ENCODE measurements at places on chromosomes 3 and 15.

DNA sequence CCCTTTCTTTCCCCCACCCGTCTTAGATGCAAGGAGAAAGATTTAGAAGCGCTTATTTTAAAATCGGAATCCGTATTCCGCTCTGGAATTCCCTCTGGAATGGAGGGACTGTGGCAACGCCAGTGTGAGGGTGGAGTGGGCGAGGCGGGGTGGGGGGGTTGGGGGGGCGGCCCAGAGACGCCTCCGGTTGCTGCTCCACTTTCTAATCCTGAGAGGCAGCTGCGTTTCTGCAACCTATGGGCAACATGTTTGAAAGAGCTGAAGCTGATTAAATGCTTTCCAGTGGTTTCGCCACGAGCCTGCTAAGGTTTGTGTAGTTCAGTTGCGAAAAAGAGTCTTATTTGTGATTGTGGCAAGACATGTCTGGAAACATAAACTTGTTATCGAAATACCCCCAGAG, at the start of gene CCK:
Gene CCK, minus strand, starts transcription at position 101 of the 400 bp plus-strand sequence. CDS start 2,555 bp downstream, outside the sequence.
- DNase-seq, result no peak

DNA sequence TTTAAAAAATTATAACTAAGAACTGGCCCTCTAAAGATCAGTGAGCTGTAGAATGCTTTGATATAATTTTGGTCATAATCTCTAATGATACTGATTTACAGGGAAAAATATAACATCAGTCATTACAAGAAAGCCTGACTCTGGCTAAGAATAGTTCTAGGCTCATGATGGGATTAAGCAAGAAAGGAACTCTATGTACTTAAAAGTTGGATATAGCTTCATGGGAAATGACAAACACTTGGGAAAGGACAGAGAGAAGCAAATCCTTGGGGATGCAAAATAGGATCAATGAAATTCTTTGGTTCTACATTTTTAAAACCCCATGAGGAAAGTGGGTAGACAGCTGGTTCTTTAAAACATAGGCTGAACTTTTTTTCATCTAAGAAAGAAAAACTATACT, 472.7 kb upstream of the NR2F2 start:
- DNase-seq, result no peak

DNA sequence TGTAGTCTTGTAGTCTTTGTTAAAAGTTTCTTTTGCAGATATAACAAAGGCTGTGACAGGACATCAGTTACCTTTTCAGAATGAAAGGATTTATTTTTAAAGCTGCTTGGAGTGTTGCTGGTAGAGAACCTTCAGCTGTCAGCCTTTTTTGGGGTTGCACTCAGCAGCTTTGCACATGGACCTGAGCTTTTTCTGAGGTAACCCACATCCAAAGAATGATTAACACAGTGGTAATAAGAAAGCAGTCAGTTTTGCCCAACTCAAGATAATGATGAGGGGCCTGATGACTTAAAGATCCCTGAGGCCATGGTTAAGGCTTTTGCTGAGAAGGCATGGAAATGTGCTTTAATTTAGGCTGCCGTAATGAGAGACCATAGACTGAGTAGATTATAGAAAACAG, 1042.7 kb downstream of the PLOD2 start:
- no peak for DNase-seq

GRCh38 chr3:4426782-4427344, 40.2 kb downstream of the SUMF1 start:
- DNase-seq, result no peak

- no peak for DNase-seq
These were observed 27.1 kb downstream of the TBC1D2B start for GRCh38 chr15:78050441-78050809.

DNA sequence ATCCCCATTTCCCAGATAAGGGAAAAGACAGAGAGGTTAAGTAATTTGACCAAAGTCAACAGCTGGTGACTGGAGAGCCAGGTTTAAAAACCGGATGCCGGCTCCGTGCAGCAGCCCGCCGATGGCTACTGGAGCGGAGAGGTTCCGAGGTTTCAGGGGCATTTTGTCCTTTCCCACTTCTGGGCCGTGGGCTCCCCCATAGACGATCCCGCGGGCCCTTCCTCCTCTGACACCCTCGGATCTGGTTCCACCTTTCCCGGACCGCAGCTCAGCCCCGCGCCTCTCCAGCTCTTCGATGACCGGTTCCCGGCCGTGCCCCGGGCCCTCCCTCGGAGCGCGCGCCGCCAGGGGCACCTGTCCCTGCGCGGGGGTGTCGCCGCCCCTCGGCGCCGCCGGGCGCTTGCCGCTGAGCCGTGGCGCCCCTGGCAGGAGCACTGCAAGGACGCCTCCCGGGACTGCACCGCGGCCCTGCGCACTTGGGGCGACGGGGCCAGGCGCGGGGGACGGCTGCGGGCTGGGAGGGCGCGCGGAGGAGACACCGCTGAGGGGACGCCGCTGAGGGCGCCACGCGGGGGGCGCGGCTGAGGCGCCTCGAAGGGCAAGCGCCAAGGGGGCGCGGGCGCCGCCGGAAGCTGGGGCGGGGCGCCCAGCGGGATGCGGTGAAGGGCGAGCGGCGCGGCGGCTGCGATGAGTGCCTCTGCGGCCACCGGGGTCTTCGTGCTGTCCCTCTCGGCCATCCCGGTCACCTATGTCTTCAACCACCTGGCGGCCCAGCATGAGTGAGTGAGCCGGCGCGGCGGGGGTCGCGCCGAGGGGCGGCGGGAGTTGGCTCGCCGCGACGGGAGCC, at the start of gene TM6SF1:
Gene TM6SF1, plus strand, starts transcription at position 652 of the 847 bp plus-strand sequence. Its CDS starts 36 bp downstream, at position 688.
- peak; percentile 55 for DNase-seq

DNA sequence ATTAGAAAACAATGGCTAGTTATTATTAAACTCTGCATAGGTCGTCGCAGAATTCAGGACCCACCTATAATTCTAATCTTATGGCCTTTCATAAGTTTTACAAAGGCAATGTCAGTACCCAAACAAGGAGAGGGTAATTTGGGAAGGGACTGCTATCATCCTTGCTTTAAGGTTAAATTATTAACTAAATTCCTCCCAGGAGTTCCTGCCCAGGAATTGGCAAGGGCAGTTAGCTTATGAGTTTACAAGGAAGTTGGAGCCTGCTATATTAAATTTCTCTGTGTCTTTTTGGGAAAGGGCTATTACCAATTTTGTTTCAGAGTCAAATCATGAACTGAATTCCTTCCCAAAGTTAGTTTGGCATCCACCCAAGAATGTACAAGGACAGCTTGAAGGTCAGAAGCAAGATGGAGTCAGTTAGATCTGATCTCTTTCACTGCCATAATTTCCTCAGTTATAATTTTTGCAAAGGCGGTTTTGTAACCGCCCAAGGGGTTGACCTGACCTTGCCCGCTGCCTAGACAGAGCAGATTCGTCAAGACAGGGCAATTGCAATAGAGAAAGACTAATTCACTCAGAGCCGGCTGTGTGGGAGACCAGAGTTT, 45.3 kb upstream of the LHFPL4 start:
- DNase-seq, result no peak

- peak; percentile 66 for DNase-seq
These were observed 1.8 kb downstream of the DAPK2 start for GRCh38 chr15:64044300-64045100.

DNA sequence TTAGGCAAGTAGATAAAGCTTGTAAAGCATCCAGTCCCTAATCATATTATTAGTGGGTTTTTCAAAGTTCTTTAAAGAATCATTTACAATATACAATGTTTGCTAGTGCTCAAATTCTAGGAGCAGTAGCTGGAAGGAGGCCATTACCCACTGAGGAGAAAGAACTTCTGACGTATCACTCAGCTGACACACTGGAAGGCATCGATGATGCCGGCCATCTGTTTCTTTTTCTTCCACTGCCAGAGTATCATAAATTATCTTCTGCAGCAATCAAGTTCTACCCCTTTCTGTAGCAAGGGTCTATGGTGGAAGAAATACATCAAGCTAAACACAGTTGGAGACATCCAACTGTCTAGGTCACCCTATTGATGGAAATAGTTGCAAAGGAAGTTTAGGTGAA, 243.2 kb upstream of the LRRN1 start:
- no peak for DNase-seq

GRCh38 chr3:71523628-71524027, 59.9 kb downstream of the FOXP1 start:
- no peak for DNase-seq

DNA sequence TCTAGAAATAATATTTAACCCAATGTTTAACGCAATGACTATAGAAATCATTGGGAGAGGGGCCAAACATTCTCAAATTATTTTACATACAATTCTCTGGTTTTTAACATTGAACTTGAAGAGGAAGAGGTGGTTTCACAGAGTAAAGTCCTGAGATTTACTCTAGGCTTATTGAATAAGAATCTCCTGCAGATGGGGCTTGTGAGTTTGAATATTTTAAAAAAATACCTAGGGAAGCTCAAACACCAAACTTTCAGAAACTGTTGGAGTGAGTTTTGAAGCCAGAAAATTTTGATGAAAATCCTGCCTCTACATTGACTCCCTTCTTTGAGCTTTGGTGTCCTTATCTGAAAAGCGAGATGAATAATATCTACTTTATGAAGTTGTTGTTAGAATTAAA, 906.6 kb downstream of the TUSC7 start:
- DNase-seq, result no peak

- no peak for DNase-seq
These were observed 313.4 kb upstream of the SATB1 start for GRCh38 chr3:18738393-18739098.

DNA sequence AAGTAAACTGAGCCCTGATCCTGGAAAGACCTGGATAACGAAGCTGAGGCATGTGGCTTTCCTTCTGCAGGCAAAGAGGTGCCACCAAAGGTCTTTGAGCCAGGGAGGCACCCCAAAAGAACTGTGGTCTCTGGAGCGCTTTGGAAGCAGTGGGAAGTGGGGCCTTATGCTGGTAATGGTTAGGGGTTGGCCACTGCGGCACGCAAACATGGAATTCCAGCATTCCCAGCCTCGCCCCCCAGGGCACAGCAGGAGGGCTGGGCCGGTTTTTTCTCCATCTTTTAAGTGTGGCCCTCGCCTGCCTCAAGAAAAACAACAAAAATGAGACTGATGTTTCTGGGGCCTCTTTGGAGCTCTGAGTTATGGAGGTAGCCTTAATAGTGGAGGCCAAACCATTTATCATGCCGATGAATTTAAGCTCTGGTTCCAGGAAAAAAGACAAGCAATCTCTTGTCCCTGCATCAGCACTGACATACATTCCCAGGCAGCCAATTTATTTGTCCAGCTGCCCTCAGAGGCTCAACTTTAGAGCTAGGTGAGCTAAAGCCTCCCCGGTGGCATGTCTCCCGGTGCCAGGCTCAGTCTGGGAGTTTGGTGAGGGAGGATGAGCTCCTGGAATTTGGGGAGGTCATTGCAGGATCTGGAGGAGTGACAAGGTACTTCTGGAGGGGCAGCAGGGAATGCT, 109.0 kb downstream of the TLE3 start:
- no peak for DNase-seq

GRCh38 chr3:81132995-81133394, 628.5 kb downstream of the GBE1 start:
- DNase-seq, result no peak

DNA sequence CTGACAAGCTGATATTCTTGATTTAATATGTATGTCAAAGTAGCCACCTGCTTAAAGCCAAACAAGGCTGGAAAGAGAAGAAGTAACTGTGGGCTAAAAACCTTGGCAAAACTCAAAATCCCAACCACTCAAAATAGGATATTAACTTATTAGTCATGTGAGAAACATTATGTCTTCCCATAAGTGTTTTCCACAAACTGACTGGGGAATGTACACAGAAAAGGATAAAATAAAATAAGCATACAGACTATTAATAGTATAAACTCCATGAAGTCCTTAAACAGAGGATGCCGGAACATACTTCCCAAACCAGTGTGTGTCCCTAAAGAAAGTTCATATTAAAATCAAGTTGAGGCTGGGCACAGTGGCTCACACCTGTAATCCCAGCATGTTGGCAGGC, 263.7 kb upstream of the THBS1 start:
- no peak for DNase-seq

DNA sequence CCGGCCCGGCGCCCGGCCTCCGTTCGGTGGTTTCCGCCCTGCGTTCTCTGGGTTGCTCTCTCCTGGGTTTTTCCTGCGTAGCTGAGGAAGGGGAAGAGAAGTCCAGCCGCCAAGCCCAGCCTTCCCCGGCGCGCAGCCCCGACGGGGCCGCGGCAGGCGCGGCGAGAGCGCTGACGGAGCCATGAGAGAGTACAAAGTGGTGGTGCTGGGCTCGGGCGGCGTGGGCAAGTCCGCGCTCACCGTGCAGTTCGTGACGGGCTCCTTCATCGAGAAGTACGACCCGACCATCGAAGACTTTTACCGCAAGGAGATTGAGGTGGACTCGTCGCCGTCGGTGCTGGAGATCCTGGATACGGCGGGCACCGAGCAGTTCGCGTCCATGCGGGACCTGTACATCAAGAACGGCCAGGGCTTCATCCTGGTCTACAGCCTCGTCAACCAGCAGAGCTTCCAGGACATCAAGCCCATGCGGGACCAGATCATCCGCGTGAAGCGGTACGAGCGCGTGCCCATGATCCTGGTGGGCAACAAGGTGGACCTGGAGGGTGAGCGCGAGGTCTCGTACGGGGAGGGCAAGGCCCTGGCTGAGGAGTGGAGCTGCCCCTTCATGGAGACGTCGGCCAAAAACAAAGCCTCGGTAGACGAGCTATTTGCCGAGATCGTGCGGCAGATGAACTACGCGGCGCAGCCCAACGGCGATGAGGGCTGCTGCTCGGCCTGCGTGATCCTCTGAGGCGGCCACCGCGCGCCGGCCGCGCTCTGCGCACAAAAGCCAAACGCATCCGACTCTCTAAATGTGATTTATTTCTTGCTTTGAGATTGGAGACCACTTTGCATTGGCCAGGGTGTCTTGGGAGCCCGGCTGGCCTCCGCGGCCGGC, 727 bp downstream of the RAP2B start:
- DNase-seq, result peak; percentile 58

GRCh38 chr15:46278062-46278461, 643.2 kb downstream of the SQOR start:
- no peak for DNase-seq

- no peak for DNase-seq
These were observed 47.0 kb upstream of the SCAANT1 start for GRCh38 chr3:63959146-63959545.

GRCh38 chr15:74339371-74339770, 28.1 kb downstream of the CYP11A1 start:
- no peak for DNase-seq

DNA sequence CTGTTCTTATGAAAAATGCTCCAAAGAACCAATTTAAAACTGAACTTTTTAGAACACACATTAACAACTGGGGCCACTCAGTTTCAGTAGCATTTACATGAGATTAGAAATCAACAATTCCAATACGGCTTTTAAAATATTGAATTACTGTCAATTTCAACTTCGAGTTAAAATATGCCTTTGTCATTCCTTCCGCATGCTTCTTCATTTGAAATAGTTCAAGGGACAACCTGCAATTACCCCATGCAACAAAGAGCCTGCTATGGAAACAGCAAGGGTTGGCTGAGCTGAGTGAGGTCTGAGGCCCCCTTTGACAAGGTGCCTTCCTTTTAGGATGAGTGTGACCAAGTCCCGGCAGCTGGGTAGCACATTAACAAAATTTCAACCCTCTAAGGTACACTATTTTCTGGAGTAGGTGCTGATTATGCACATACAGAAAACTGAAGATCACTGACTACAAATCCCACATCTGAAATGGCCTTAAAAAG, 11.6 kb downstream of the PDCD10 start:
- no peak for DNase-seq
